ENCODE measurements at places on chromosomes 6 and 20.

DNA sequence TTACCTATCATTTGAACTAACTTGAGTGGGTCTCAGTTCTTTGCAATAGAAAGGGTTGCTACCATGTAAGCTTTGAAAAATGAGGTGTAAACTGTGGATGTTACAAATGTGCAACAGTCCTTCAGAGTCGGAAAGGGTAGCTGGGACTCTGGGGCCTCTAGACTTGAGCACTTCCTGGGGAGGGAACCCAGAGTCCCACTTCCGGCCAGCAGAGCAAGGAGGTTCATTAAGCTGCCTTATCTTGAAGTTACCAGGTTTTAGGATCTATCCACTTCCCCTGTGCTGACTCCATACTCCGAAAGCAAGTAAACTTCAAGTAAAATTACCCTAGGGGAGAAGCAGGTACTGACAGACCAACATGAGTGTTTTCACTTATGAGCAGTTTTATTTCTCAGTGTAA is 9.4 kb downstream of the TRIM10 start:
- DNase-seq, result no peak

- DNase-seq, result no peak
These were observed 28.4 kb downstream of the TMEM200A start for GRCh38 chr6:130394246-130394645.

DNA sequence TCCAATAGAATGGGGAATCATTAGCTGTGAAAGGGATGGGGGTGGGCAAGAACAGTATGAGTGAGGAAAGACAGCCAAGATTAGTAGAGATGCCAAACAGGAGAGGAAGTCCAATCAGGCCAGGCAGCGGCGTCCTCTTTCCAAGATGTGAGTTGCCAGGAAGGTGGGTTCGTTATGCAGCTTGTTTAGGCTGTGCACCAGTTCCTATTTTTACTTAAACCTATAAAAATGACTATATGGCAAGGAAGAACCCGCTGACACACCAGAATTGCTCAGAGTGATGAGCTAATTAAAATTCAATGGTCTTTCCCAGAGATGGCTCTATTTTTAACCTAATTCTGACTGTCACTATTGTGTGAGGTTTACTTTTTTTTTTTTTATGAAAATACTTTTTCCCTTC is 88.2 kb downstream of the SLC22A23 start:
- no peak for DNase-seq

GRCh38 chr6:169274781-169275180 is 21.1 kb upstream of the THBS2 start:
- no peak for DNase-seq

DNA sequence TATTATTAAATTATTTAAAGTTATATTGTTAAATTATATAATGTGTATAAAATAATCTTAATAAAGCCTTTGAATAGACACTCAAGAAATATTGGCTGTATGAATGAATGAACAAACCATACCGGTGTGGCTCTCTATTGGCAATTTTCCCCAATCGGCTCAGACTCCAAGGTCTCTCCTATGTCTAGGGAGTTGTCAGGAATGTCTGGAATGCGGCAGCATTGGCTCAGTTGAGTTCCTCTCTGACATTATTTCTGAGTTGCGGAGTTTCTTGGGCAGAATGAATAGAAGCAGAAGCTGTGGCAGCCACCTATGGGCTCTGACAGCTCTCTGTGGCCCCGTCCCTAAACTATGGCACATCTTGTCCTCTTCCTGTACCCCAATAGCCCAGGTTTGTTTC is 111.0 kb downstream of the SOBP start:
- DNase-seq, result no peak

GRCh38 chr6:32234934-32235333 is 11.1 kb upstream of the NOTCH4 start:
- no peak for DNase-seq

GRCh38 chr6:81697559-81697958 is 54.9 kb downstream of the TENT5A start:
- DNase-seq, result no peak

GRCh38 chr20:32189691-32190615 is 17.6 kb downstream of the PLAGL2 start:
- no peak for DNase-seq

DNA sequence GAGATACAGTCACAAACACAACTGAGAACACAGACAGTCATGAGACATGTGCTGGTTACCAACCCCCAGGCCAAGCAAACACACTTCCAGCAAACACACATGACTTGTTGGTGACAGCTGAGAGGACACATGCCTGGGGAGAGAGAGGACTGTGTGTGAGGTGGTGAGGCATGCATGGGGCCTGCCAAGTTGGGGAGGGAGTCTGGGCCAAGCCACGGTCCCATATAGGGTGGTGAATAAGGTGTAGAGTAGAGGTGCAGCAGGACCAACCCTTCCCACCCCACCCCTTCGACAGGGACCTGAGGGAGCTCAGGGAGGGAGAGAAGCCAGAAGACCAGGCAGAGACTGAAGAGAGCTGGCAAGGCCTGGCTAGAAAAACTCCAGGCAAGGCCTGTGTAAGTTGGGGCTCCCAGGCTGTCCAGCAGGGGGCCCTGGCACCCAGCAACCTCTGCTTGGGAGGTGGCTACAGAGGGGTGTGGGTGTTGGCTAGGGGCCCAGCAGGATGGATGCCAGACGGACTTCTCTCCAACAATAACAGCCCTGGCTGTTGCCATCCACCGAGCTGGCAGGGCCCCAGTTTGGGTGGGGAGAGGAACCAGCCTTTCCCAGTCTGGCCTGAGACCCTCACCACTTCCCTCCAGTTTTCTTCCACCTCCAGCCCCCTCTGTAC is 2.0 kb upstream of the SLC29A1 start:
- peak; percentile 50 for DNase-seq

DNA sequence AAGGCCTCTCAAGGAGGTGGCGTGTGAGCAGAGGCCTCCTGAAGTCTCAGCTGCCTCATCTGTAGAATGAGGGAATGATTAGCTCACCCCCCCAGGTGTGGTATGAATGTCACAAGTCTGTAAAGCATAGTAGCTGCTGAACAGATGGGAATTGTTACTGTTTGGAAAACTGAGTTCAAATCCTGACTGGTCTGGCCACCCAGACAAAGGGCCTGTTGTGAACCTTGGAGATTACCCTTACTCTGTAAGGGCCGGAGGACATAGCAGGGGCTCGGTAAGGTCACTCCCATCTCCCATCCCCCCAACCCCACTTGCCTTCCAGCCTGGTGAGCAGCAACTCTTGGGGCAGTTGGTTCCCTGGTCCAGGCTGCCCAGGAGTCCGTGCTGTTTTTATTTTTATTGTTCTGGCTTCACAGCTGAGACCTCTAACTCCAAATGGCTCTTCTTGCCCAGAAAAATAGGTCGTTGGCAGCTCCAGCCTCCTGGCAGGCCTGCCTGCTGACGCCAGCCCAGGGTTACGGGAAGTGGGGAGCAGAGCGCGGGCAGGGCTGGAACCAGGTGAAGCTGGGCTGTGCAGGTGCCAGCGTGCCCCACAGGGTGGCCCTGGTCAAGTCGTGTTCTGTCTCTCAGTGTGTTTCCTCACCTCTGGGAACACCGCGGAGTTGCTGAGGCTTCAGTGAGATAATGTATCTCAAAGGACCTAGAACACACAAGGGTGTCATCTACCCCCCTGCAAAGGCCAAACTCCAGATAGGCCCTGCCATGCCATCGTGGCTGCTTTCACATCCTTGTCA is 4.5 kb upstream of the SIRPA start:
- DNase-seq, result no peak

GRCh38 chr6:13760307-13761304 is 49.0 kb upstream of the RANBP9 start:
- DNase-seq, result no peak
